ENCODE measurements at places on chromosomes 1 and 21.

DNA sequence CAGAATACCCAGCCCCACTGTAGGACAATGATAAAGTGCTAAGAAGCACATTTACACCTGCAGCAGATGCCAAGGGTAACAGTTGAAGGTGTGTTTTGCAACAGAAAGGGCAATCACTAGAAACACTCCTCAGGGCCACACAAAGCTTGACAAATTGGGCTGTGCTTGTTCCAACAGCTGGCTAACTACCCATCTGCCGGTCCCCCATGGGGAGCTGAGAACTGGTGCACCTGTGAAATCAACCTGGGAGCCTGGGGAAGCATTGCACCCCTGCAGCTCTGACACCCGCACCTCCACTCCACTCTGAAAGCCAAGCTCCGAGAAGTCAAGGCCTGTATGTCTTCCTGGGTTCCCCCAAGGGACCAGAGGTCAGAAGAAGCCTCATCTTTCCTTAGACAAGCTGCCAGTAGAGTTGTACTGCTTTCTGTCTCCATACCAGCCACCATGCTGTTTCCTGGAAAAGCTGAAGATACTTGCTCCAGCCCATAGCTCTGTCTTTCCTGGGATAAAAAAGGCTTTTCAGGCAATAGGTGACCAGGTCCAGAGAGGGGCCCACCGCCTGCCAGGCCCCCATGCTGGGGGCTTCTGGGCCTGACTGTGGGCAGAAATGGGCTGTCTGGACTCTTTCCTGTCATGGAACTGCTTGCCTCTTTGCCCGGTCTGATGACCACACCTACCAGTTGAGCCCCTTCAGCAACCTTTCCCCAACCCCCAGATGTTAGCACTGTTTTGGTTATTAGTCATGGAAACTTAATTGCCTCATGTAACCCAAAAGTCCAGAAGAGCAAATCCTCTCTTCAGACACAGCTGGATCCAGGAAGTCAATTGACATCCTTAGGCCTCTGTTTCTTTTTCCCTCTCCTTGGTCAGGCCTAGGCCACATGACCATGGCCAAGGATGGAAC lies 93.6 kb downstream of the KIF14 start:
- DNase-seq: no peak

DNA sequence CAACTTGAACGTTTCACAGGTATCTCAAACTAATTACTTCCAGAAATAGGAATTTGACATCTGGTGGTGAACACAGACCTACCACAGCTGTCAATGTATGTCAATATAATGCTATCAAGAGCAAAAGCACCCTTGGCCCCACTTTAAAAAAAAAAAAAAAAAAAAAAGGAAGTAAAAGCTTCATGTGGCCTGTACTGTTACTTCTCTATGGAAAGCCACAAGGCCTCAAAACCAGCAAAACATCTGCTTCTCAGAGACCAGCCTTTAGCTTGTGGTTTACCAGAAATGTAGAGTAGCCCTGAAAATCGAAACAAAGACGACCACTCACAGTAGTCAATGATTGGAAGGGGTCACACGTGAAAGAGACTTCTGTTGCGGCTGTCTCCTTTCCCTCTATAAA lies 109.6 kb downstream of the SLC45A1 start:
- DNase-seq: no peak

DNA sequence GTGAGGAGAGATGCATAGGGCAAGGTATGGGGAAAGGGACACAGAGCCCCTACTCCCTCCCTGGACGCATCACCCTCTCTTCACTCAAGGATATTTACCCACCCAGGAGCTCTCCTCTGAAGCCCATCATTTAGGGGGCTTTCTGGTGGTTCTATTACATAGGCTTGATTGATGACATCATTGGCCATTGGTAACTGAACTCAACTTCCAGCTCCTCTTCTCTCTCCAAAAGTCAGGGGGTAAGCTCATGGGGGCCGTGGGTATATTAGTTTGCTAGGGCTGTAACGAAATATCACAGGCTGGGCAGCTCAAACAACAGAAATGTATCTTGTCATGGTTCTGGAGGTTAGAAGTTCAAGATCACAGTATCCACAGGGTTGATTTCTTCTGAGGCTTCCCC lies 110.8 kb downstream of the DSCAM start:
- no peak for DNase-seq

DNA sequence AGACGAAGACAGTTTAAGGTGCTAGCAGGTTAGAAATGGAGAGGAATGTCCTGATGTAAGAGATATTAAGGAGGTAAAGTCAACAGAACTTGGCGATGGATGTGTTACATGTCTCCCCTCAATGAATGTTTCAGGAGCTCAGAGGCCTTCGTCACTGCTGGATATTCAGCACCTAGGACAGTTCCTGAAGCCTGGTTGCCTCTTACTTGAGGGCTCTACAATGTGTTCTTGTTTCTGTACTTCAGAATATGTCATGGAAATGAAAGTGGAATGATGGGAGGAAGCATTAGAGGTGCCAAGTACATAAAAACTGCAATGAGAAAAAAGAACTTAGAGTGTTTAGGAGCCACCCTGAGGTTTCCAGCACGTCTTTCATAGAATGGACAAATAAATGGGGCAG lies 17.7 kb downstream of the TNR start:
- DNase-seq: peak; percentile 49

DNA sequence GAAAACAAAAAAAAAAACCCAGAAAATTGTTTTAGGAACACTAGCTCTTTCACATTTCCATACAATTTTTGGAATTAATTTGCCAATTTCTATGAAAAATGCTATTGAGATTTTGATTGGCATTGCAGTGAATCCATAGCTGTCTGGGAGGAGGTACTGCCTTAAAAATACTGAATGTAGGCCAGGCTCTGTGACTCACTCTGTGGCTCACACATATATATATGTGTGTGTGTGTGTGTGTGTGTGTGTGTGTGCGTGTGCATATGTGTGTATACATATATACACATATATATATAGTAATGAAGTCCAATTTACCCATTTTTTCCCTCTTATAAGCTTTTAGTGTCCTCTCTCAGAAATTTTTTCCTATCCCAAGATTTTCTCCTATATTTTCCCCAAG lies 214.2 kb upstream of the DMRTA2 start:
- no peak for DNase-seq

- DNase-seq: no peak
These were observed 73.9 kb upstream of the HAO2 start for GRCh38 chr1:119294722-119295121.

DNA sequence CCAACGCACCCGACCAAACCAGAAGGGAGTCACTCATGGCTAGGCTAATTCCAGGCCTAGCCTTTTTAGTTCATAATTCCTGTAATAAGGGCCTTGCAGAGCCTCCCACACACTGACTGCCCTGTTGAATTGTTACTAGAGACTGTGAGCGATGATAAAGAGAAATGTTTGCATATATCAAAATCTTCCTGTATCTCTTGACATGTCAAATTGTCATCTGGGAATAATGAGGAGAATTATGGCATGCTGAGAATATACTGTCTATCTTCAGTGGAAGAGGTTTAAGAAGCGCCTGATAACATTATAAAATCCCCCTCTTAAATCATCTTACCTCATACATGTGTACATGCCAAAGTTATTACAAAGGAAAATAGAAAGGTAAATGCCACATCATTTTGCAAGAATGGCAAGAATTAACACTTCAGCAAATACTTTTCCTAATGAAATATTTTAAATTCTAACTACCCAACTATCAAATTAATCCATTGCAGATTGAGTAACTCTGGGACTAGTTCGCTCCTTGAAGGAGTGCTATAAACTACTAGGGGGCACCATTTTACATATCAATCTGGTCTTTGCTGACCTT lies 144.1 kb downstream of the CENPF start:
- no peak for DNase-seq

- DNase-seq: no peak
These were observed 44.3 kb upstream of the MAP1LC3C start for GRCh38 chr1:242043165-242043564.

GRCh38 chr1:244069326-244069898 lies 18.3 kb downstream of the ZBTB18 start:
- no peak for DNase-seq

GRCh38 chr1:151509350-151510019 lies 1.7 kb upstream of the CGN start:
- no peak for DNase-seq

DNA sequence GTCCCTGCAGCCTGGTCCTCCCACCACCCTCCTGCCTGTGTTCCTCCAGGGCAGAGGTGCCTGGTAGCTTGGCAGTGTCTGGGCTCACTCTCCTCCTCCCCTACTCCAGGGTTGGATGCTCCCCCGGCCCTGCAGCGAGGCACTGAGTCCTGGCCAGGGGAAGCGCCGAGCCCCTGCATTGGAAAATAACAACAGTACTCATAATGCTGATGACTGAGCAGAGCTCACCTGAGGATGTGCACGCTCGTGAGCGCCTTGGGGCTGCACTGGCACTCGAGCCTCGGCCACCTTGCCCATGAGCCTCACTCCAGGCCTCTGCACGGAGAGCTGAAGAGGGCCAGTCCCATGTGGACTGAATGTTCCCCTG lies 6.0 kb upstream of the ACTRT2 start:
- no peak for DNase-seq

GRCh38 chr1:41277371-41277975 lies 35.4 kb upstream of the SCMH1 start:
- DNase-seq: no peak

DNA sequence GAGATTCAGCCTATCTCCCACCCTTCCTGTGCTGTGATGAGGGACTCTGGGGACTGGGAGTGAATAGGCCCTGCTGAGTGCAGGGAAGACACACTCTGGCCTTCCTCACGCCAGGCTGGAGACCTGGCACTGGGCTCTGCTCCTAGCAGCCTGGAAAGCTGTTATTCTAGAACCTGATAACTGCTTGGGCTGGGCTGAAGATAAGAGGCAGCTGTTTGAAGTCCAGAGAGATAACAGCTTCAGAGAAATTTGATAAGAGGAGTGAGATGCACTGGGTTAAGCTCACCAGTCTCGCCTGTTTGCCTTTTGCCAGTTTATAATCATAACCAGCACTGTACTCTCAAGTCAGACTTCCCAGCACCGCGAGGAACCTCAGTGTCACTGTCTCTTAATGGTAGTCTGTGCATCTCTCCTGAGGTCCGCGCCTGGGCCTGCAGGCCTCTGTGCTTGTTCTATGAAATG lies 46.6 kb upstream of the GPR37L1 start:
- no peak for DNase-seq

- no peak for DNase-seq
These were observed 105.5 kb downstream of the HLCS start for GRCh38 chr21:36860736-36861594.

- DNase-seq: no peak
These were observed 65.4 kb downstream of the FAM163A start for GRCh38 chr1:179808503-179808902.

DNA sequence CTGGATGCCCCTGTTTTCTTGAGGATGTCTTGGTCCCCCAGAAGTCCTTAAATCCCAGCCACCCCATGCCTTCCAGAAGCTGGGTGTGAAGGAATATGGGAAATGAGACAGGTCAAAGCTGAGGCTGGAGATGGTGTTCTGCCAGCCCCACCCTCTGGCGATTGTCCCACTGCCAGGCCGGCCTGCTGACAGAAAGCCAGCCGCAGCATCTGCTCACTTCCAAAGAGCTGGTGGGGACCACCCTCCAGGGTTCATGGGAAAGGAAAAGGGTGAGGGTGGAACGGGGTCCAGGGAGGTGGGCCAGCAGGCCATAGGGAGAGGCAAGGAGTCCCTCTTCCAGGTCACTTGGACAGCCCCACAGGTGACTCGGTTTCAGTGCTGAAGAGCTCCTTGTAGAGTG lies 1.9 kb upstream of the LINGO4 start:
- DNase-seq: no peak

DNA sequence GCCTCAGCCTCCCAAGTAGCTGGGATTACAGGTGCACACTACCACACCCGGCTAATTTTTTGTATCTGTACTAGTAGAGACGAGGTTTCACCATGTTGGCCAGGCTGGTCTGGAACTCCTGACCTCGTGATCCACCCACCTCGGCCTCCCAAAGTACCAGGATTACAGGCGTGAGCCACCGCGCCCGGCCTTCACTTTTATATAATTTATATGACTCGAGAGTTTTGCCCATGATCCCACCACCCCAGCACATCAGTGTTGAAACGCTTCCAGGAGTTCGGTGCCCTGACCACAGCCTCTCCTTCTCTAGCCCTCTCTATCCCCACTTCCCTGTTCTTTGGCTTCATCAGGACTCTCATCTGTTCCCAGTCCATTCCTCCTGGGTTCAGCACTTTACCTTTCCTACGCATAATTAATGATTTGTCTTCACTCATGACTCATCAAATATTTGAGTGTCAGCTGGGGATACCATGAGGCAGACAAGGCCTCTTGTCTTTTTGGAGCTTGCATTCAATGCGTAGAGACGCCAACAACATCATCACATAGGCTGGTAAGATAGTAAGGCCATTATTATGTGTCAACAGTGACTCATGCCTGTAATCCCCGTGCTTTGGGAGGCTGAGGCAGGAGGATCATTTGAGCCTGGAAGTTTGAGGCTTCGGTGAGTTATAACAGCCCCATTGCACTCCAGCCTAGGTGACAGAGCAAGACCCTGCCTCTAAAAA lies 1.4 kb downstream of the PMF1 start:
- no peak for DNase-seq

DNA sequence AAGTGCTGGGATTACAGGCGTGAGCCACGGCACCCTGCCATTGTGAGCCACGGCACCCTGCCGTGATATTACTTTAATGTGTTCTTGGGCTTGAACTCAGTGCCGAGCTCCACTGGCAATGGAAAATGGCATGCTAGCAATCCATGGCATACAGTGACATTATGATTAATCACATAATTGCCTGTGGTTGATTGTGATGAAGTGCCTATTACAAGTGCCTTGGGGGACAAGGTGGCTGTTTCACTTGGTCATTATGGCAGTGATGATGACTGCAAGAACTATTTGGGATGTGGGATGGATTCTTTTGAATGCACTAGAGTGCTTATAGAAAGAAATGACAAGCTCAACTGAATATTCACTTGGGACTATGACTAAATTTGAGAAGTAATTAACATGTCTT lies 22.3 kb upstream of the HPCAL4 start:
- DNase-seq: no peak

DNA sequence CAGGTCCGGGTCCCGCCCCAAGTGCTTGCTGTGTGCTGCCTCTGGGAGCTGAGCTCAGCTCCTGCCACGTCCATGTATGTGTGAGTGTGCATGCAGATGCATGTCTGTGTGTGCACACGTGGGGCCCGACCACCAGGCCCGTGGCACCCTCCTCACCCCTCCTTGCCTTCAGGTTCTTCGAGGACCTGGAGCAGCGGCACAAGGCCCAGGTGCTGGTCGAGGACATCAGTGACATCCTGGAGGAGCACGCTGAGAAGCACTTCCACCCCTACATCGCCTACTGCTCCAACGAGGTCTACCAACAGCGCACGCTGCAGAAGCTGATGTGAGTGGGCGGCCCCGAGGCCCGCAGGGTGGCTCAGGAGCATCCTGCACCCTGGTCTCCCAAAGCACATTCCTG lies 18.4 kb downstream of the ARHGEF16 start:
- no peak for DNase-seq

DNA sequence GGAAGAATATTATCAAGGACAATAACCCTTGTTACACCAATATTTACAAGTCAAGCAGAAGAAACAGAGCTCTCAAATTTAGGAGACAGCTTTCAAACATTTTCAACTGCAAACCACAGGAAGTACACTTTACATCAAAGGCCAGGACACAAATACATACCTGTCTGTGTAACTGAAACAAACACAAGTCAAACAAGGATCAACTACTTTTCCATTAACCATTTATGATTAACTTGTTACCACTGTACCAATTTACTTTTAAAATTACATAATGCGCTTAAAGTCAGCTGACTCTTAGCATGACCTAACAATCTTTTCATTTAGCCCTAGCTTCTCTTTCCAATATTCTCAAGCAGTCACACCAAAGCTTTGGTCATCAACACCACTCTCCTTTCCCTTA lies 43.5 kb downstream of the TRIM33 start:
- DNase-seq: no peak

Measured in progenitor cell of endocrine pancreas (in vitro differentiated cells).